ENCODE measurements at places on chromosomes 7 and 10.

DNA sequence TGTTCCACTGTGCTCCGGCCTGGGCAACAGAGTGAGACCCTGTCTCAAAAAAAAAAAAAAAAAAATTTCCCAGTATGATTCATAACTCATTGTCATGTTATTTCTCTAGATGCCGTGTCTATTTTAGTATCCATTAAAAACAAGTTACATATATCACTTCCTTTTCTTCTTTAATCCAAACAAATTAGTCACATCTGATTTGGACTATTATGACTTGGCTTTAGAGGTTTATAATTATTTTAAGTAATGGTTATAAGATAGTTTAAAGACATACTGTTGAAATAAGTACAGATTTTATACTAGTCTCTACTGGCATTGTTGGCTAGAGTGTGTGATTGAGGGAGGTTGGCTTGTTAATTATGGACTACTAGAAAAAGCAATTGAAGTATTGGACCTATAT lies 53.3 kb downstream of the ZMYND11 start:
- DNase-seq = no peak

- no peak for DNase-seq
Observed at GRCh38 chr10:44948642-44949041, 11.0 kb upstream of the RASSF4 start.

GRCh38 chr10:70137927-70138883 lies 5.6 kb upstream of the AIFM2 start:
- DNase-seq = peak; percentile 6

DNA sequence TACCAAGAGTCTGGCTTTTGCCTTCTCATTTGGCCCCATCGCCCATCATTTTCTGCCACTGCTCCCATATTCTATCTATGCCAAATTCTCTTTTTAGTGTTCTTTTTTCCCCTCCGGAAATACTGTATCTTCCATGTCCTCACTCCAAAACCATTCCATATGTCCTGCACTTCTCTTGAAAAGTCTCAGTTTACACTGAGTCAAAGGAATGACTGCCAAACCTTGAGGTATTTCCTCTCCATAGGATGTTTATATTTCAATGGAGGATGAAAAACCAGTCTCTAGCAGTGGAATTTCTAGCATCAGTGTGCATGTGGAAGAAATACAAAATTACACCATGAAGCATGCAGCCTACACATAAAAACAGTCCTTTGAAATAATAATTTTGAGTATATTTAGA lies 121.4 kb upstream of the PHYHIPL start:
- DNase-seq = no peak

DNA sequence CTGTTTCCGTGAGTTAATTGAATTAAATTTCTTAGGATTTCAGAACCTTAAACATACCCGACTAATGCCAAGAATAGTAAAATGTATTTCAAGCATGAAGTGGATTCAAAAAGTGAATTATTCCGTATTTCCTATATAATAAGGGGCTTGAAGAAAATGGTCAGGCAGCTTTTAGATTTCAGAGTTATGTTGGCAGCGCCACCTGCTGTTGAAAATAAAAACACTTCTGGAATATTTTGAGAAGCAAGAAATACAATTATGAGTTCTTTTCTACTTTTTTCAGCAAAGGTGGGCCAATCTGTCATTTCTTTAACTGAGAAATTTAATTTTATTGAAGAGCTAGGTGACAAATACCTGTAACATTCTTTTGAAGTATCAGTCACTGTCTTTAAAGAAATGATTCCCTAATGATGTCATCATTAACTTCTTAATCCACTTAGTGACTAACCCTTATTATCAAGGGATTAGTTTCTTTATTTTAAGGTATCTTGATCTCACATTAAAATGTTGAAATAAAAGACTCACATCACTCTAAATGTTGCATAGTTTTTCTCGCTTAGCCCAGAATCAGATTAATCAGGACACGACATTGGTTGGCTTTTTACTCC lies 36.6 kb upstream of the AGR3 start:
- DNase-seq = peak; percentile 21

DNA sequence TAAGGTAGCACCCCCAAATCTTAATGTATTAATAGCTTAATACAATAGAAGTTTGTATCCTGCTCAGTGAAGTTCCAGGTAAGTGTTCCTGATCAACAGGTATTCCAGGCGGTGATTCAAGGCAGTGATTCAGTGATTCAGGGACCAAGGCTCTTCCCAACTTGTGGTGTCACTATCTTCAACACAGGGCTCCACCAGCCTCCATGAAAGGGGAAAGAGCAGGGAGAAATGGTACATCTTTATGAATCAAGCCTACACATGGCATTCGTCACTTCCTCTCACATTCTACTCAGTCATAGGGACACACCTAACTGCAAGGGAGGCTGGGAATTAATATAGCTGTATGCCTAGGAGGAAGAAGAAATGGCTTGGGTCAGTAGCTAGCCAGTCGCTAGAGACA lies 5.1 kb downstream of the GOLGA7B start:
- DNase-seq = no peak

DNA sequence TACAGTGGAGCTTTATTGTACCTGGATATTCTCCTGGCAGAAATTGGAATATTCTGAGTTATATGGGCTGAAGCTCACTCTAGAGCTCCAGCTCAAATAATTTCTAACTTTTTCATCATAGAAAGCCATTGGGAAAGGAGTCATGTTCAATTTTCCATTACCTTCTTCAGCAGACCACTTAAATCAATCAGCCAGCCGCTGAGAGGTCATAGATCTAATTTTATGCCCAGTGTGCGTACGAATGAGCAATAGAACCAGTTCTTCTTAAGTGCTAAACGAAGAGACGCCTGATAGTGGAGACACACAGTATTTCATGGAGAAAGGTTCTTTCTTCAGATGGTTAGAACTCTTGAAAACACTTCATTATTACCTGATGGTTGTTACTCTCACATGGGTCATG lies 35.0 kb upstream of the DNAJB12 start:
- no peak for DNase-seq

Measured in GM13976 (cell line).